Breast epithelium (tissue), 4 donors: ENCODE measurements at places on chromosomes 1 and 21.

- DNase-seq, result no peak
Observed at GRCh38 chr1:203678943-203679661, 52.5 kb downstream of the ATP2B4 start.

GRCh38 chr1:78839704-78840277, 166.7 kb downstream of the ADGRL4 start:
- no peak for DNase-seq

- no peak for DNase-seq
Observed at GRCh38 chr21:42835211-42835610, 44.1 kb downstream of the WDR4 start.

DNA sequence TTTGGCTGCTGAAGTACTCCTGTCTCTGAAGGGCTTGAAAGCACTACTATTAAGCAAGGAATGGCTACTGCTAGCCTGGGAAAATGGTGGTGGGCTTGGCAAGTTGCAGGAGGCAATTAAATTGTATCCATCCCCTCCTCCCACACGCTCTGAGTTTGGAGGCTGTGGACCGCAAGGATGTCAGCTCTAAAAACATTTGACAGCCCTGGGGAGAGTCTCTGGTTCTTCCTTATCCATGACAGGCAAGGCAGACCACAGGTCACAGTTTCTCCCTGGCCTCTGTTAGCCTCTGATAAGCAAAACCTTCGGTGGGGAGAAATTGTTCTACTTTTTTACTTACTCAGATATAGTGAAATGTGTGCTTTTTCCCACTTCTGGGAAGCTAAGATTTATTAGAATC, 46.6 kb downstream of the S1PR1 start:
- no peak for DNase-seq

- no peak for DNase-seq
Observed at GRCh38 chr21:38301321-38302214, 44.8 kb downstream of the KCNJ15 start.

DNA sequence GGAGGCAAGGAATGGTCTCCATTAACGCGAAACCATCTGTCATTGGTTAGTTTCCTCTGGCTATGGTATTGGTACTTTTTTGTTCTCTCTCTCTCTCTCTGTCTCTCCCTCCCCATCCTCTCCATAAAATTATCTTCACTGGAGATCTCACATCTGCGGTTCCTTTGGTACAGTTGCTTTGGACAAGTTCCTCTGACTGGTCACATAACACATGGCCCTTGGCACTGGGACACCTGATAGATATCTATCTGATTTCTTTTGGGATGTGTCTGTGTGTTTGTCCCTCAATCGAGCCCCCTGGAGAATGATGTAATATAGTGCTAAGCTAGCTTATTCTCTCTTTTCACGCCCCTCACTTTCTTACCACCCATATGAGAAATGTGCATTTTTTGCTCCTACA, 682.0 kb upstream of the B3GALT2 start:
- DNase-seq, result no peak

DNA sequence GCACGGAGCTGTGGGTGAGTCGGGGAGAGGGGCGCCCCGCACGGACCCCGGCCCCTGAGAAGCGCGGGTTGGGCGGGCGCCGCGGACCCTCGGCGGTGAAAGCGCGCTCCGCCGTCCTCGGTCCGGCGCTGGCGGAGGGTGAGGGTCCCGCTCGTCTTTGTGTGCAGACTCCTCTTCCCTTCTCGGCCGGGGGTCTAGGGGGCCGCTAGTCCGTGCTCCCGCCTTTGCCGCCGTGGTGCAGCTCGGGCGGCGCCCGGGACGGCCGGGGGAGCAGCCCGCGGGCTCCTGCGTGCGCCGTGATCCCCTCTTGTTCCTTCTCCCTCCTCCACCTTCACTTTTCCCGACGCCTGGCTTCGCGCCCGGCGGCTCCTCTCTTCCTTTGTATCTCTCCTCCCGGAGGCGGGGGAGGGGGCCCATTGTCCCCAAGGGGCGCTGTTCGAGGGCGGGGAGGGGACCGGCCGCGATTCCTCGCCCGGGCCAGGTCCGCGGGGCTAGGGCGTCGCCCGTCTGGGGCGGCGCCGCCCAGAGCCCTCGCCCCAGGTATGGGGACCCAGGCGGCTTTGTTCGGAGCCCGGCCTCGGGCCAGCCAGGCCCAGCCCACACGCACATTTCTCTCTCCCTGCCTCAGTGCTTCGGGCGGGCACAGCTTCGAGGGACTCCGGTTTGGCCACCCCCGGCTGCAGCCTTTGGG, 519 bp downstream of the FNBP1L start:
- peak; percentile 35 for DNase-seq

- DNase-seq, result no peak
Observed at GRCh38 chr21:32393677-32394001, 827 bp upstream of the URB1 start.

DNA sequence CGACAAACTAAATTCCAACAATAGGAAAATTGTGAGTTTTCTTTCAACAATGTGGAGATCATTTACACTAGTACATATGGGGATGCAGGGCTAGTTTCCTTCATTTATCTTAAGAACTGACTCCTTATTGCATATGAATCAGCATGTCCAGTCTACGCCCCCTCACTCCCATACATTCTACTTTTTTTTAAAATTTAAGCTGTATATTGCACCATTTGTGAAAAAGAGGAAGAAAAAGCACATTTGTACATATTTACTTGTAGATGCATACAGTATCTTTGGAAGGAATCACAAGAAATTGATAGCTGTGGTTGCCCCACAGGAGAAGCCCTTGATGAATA, 15.9 kb downstream of the VPS26C start:
- DNase-seq, result no peak

DNA sequence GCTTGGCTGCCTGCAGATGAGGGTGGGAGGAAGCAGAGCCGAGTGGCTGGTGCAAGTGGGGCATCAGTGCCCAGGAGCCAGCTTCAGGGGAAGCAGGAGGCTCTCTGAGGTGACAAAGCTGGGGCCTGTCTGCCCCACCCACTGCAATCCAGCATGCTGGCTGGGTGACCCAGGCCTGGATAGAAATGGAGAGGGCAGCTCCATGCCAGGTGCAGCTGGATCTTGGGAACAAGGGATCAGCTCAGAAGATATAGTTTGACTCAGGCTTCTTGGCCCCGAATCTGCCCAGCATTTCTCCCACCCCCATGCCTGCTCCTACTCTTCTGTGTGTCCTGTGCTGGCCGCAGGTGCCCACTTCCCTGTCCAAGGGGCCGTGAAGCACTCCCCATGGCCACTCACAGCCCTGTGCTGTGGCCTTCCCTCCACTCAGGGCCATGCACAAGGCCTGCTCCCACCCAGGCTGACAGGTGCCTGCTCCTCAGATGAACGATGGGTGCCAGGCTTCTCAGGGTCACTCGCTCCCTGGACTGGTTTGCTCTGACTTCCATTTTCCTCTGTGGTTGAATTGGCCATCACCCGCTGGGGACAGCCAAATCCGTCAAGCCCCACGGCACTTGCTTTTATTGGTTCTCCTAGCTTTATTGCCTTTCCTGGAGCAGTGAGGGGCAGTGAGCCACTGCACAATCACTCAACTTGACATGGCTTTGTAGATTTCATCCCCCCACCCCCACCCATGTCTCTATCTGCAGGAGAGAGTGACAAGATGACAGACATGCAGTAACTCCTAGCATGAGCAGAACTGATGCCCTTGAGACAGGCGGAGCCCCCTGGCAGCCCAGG, 174.8 kb upstream of the VAMP3 start:
- DNase-seq, result no peak
